ENCODE measurements at places on chromosomes 12 and 14.

DNA sequence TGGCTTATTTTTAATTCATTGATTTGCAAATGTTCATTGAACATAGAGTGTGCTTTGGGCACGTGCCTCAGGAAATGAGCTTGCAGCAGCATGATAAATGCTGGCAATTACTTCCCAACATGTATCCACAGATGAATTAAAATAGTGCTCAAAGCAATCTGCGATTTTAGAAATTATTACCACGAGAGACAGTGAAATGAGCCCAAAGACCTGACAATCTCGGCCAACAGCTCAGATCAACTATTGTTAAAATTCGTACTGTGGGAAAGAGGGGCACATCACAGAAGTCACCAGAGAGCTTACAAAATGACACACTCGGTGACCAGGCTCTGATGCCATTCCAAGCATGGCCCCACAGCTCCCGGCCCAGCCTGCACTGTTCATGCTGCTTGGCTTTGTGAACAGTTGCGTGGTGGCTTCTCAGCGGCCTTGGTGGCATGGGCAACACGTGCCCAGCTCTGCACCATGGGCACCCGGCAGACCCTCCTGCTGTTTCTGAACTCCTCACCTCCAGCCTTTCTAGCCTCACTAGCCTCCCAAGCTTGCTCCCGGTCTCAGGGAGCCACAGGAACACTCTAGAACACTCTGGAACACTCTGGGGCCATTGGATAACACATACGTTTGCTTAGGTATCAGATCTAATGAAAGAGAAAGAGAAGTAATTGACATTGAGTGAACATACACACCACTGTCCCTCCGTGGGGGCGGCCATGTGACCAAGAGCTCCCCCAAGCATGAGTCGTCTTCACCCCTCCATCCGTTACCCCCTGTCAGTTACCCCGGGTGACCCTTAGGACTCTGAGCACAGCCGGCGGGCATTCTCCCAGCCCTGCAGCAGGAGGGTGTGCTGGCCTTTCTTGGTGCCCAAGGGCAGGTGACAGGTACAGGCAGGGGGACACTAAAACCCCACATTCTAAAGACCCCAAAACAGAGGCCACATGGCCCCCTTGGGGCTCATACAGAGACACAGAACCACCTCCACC lies 28.0 kb downstream of the RIMBP2 start:
- no peak for DNase-seq

DNA sequence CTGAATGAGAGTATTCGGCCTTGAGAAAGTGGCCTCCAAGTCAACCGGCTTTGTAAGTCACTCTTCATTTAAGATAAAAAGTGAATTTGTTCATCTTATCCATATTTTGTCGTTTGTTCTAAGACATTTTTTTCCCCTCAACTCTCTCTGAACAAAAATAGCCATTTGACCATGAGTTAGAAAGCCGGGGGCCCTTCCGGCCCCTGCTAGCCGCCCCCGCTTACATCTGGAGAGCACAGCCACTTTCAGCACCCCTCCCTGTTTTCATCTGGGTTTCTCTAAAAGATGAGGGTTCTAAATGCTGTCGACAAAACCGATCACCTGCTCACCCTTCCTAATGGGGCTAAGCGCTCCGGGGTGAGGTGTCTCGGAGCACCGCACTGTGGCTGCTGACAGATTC lies 30.7 kb upstream of the DLK1 start:
- no peak for DNase-seq

DNA sequence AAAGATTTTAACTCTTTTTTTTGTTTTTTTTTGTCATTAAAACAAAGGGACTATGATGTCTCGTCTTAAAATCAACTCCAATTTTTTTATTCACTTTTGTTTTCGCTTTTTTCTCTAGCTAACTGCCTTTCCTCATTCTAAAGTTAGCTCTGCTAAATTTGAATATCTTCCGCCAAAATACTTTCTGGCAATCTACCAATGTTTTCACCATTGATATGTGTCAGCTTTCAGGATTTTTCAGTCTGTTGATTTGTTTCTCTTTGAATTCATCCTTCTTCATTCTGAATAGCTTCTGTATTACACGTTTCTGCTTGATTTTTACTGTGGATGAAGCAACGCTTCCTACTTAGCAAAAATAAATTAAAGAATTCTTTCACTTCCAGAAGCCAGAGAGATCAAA lies 38.7 kb upstream of the NOVA1 start:
- DNase-seq = peak; percentile 21

DNA sequence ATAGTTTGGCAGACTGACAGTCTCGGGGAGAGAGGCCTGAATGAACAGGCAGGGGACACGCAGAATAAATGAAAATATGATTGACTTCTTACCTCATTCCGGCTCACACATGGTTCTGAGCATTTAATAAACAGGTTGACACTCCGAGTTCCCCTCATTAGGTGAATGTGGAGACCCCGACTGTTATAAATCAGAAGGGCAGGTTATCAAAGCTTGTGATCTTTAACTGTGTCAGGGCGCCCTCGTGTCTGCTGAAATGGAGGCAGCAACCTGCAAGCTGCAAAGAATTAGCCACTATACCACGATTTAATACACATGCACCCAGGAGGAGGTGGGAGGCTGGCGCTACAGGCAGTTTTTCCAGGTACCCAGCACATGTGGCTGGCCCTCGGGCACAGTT lies 627.5 kb downstream of the MED13L start:
- no peak for DNase-seq

- DNase-seq = no peak
These were observed 477.5 kb upstream of the CCDC196 start for GRCh38 chr14:66008631-66009030.

- DNase-seq = peak; percentile 26
These were observed 113.3 kb upstream of the TMPO start for GRCh38 chr12:98402091-98402490.

GRCh38 chr12:116353958-116354357 lies 76.5 kb upstream of the MED13L start:
- no peak for DNase-seq

GRCh38 chr12:91918431-91918830 lies 227.2 kb downstream of the BTG1 start:
- DNase-seq = no peak

DNA sequence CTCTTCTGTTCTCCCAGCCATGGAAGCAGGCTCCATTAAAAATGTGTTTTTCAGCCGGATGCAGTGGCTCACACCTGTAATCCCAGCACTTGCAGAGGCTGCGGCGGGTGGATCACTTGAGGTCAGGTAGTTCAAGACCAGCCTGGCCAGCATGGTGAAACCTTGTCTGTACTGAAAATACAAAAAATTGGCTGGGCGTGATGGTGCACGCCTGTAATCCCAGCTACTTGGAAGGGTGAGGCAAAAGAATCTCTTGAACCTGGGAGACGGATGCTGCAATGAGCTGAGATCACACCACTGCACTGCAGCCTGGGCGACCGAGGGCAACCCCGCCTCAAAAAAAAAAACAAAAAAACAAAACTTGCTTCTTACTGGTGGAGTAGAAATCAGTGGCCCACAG lies 39.8 kb downstream of the FNTB start:
- no peak for DNase-seq

- DNase-seq = no peak
These were observed 58.2 kb upstream of the SLC2A13 start for GRCh38 chr12:40164034-40164433.

GRCh38 chr12:65004270-65004669 lies 116.8 kb downstream of the WIF1 start:
- peak; percentile 11 for DNase-seq
